ENCODE measurements at places on chromosomes 4 and X. TPM values are rescaled to one million over a fixed set of nuclear protein-coding genes. Genes with fewer than 3 reads are reported as not detected.

Gene TBC1D19
- 4.7 TPM for total RNA-seq

Gene MAGEA4
- total RNA-seq = not detected

Gene JADE1
- 42.4 TPM for total RNA-seq

Gene IGSF1
- not detected for total RNA-seq

DNA sequence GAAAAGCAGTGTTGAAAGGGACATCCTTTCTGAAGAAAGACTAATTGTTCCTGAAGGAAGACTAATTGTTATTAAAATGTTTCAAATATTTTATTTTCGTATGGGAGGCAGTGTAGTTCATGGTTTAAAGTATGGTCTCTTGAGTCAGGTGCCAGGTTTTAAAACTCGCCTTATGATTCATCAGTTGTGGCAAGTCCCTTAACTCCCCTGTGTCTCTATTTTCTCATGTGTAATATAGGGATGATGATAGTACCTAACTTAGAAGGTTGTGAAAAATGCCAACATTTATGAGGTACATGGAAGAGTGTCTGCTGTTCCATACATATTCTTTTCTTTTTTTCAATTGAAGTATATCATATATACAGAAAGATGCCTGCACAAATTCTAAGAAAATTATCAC lies 414.2 kb upstream of the DIPK2B start:
- H3K36me3 ChIP-seq = peaks cover 4% of the 10 kb centered on the region
- no peak overlapping the region for H3K27ac ChIP-seq

- H3K27me3 ChIP-seq = no peaks in the 10 kb centered on the region
- H3K36me3 ChIP-seq = no peaks in the 10 kb centered on the region
- peak within 1 kb of the TSS; percentile 87 for H3K27ac ChIP-seq
- no peak for DNase-seq
- H3K4me1 ChIP-seq = peaks cover 10% of the 10 kb centered on the region
These were observed at the start of gene AMER1 for GRCh38 chrX:64205441-64205734. Gene AMER1, minus strand, starts transcription at chrX:64205708. Its CDS starts 12,422 bp downstream, at chrX:64193286.

GRCh38 chrX:13223868-13224567 lies 95.8 kb downstream of the ATXN3L start:
- DNase-seq = no peak
- no peaks in the 10 kb centered on the region for H3K27me3 ChIP-seq
- H3K4me3 ChIP-seq = no peak overlapping the region
- peaks cover 7% of the 10 kb centered on the region for H3K4me1 ChIP-seq
- no peak overlapping the region for H3K27ac ChIP-seq
- H3K36me3 ChIP-seq = no peaks in the 10 kb centered on the region

Data from activated T-helper 1 cell treated with anti-CD3 and anti-CD28 coated beads, Interleukin-12 subunit alpha, Interleukin-12 subunit beta, Interleukin-2, Interleukin-4 antibody, amounts not matched to agents 30 ng/mL and 10 ng/mL and 1 ng/mL, durations not matched to agents 14 hours and 24 hours and 36 hours (primary cell).